H54 (cell line): ENCODE measurements at places on chromosomes 3 and 15.
A peak's percentile ranks its signal among the peaks of the same experiment; 100 is the strongest.

DNA sequence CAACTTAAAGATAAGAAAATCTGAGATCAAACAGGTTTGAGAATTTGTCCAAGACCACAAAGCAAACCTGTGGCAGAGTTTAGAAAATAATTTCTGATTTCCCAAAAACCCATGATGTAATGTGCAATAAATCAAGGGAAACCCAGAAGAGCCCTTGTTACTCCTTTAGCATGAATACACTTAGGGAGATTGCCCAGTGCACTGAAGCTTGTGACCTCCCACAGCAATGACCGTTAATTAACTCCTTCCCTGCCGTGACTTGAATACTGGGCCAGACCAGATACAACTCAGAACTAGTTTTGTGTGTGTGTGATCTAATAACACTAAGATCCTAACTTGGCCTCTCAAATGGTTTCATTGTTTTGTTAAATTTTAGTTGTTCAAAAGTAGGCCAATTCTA, 2.5 kb downstream of the PRKAR2A start:
- DNase-seq: no peak

DNA sequence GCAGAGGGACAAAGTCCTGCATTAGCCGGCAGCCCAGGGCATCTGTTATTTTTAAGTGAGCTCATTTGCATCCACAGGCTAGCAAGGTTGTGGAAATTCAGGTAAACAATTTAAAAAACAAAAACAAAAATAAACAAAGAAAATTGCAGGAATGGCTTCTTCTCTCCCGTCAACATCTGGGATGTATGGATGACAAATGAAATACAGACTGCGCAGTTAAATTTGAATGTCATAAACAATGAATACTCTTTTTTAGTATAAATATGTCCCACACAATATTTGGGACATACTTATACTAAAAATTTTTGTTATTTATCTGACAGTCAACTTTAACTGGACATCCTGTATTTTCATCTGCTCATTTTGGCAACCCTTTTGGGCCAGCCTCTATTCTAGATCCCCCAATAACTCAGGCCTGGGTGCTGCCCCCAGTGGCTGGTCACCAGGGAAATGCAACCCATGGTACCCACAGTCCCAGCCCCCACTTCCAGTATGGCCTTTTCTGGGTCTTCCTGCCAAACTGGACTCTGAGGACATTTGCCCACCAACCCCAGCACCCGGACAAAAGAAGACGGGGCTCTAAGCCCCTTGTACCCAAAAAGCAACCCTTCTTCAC, 12.7 kb downstream of the GRM2 start:
- DNase-seq: no peak

- DNase-seq: peak; percentile 30
These were observed 66.9 kb upstream of the PRR23C start for GRCh38 chr3:139111392-139112229.

DNA sequence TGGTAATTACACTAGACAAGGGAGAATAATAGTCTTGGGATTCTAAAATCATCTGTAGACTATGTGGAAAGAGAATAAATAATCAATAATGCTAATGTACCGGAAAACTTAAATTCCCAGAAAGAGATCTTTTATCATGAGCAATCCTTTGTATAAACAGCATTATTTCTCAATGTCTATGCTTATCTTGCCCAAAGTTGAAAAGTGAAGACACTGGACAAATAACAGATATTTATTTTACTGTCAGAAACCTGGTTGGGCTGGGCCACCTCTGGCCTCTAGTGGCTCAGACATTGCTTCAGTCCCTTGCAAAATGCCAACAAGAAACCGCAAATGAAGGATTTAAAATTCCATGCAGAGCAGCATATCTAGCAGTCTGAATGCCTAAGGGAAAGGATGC, 409.9 kb downstream of the FHIT start:
- no peak for DNase-seq

- DNase-seq: no peak
These were observed 4.2 kb upstream of the KATNBL1 start for GRCh38 chr15:34214135-34214534.

GRCh38 chr15:25065876-25066275, 111.1 kb downstream of the SNRPN start:
- no peak for DNase-seq

DNA sequence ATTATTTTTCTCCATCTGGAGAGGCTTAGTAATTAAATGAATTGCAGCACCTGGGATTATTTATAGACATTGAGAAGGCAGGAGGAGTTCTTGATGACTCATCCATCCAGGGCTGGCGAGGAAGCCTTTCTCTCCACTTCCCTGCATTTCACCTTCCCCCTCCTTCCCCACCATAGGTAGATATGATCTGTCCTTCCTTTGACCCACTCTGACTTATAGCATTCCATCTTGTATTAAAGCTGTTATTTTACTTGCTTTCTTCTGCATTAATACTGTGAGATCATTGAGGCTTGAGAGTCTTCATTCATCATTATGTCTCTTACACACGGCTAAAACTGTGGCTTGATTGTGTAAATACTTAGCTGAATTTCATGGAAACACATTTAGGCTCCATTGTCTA, 288.8 kb downstream of the FEZF2 start:
- DNase-seq: no peak

- DNase-seq: no peak
These were observed 83.9 kb upstream of the MEF2A start for GRCh38 chr15:99481951-99482230.

- peak; percentile 5 for DNase-seq
These were observed 110.7 kb upstream of the IL12A start for GRCh38 chr3:159877924-159878323.

GRCh38 chr3:127777921-127778656, 44.2 kb downstream of the MGLL start:
- DNase-seq: no peak

DNA sequence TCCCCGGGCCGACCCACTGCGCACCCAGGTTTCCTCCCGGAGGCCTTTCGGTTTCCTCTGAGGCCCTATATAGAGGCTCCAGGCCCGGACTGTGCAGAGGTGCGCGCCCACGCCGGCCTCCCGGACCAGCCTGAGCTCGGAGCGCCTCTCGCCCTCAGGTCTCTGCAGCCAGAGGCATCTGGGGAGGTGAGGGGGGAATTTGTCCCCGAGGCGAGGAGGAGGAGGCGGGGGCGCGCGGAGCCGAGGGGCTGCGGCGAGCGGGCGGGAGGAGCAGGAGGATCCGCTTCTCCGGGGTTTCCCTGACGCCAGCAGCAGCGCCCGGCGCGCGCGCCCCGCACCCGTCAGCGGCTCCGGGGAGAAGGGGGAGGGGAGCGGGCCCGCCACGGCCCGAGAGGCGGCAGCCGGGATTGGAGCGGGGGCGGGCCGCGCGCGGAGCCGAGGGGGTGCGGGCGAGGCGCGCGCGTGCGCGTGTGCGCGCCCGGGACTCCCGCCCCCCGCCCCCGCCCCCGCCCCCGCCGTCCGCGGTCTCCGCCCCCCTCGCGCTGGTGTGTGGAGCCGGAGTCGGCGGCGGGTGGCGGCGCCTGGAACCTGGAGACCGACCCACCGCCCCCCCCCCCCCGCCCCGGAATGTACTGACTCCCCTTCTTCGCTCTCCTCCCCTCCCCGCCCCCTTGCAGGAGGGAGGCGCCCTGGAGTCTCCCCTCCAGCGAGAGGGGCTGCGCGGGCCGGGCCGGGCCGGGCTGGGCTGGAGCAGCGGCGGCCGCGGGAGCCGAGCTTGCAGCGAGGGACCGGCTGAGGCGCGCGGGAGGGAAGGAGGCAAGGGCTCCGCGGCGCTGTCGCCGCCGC, at the start of gene NEO1:
Gene NEO1 (plus strand): TSS at position 657 of the 846 bp plus-strand sequence. CDS start 213 bp downstream, outside the sequence.
- DNase-seq: peak; percentile 41

- no peak for DNase-seq
These were observed 32.2 kb downstream of the SLC41A3 start for GRCh38 chr3:126051741-126052140.

- DNase-seq: no peak
These were observed 40.4 kb downstream of the CCR3 start for GRCh38 chr3:46282696-46283095.

GRCh38 chr3:196340466-196340865, 2.3 kb upstream of the TM4SF19 start:
- no peak for DNase-seq

- DNase-seq: no peak
These were observed 62.2 kb downstream of the CASR start for GRCh38 chr3:122245513-122246174.

DNA sequence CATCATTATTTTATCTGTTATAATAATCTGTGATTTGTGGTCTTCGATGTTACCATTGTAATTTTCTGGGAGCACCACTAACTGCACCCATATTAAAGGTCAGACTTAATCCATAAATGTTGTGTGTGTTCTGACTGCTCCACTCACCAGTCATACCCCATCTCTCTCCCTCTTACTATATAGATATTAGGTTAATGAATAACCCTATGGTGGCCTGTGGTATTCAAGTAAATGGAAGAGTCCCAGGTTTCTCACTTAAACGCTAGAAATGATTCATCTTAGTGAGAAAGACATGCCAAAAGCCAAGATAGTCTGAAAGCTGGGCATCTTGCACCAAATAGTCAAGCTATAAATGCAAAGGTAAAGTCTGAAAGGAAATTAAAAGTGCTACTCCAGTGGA, 1358.5 kb downstream of the ROBO2 start:
- DNase-seq: no peak

DNA sequence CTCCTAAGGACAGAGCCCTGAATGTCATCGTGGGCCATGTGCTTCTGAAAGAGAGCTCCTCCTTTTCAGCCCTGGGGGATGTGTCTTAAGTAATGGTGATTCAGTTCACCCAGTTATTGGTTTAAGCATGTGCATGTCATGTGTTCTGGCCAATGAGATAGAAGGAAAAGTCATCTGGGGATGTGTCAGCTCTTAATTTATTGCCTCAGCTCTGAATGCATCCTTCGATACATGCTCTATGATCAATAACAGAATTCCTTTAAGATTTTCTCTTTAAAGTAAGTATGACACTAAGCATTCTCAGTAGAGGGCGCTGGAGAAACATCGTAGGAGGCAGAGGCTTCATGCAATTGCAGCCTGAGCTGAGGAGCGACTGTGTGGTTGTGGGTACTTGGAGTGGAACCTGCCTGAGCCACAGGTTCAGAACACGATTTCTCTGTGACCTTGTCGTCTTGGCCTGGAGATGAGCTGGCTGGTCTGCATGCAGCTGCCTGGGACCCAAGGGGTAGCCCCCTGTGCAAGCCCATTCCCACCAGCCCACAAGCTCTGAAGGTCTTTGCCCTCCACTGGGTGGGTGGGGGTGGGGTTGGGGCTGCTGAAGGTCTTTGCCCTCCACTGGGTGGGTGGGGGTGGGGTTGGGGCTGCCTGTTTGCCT, 69.5 kb downstream of the C3orf38 start:
- no peak for DNase-seq

DNA sequence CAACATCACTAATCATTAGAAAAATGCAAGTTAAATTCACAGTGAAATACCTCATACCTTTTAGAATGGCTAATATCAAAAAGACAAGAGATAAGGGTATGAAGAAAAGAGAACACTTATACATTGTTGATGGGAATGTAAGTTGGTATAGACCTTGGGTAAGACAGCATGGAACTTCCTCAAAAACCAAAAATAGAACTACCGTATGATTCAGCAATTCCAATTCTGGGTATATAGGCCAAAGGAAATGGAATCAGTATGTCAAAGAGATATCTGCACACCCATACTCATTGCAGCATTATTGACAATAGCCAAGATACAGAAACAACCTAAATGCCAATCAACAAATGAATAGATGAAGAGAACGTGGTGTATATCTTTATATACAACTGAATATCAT, 166.8 kb upstream of the LRRN1 start:
- no peak for DNase-seq

DNA sequence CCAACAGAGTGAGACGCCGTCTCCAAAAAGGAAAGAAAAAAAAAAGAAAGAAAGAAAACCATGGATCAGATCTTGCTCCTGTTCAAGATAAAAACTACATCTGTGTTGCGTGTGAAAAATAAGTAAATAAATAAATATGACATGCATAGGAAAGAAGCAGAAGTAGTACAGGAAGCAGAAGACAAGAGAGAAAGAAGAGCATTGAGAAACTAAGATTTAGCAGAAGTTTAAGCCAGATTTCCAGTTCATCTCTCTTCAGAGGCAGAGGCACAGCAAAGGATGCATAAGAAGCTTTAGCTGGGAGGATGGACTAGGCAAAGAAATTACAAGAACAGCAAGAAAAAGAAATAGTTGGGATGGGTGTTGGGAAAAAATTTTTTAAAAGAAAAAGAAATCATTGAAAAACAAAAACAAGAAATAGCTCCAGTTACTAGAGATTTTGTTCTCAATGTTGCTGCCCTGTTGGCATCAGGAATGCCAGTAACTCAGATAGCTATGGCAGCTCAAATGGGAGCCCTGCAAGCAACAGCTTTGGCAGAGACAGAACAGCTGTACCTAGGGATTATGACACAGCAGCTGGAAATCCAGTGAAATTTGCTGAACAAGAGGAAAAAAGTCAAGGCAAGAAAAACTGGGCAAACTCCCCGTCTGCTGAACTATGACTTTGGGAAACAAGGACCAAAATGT, 17.3 kb downstream of the AP3S2 start:
- DNase-seq: no peak

- no peak for DNase-seq
These were observed 130.1 kb upstream of the RARB start for GRCh38 chr3:25297667-25298585.

DNA sequence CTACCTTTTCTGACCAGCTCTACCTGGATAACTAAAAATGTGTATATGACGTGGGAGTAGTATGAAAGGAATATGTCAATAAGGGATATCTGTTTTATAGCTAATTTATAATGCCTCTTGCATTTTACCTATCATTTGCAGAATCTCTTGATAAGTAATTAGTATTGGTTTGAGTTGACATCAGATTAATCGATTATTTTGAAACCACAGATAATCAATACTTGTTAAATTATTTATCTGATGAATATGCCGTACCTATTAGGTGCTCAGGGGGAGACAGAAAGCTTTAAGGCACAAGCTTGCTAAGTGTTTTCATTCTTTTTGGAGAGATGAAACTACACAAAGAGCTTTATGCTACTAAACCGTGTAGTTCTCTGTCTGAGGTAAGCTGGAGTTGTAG, 24.3 kb downstream of the NR1D2 start:
- no peak for DNase-seq

DNA sequence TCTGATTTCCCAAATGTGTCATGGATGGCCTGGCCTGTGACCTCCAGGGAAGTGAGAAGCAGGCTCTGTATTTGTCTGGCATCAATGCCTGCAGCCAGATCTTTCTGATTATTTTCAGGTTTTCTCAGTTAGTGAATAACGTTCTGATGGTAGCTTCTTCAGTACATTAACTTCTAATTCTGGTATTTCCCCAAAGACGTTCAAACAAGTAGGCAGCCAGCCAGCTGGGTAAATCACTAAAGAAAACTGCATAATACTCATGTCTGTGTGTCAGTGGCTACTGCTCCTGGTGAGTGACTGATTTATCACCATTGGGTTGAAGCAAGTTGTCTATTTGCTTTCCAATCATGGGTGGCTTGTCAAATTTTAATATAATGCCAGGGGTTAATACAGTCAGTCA, 162.6 kb upstream of the PFN2 start:
- no peak for DNase-seq
